SK-N-SH (cell line): ENCODE measurements at places on chromosomes 12 and 14. TPM values are rescaled to one million over a fixed set of nuclear protein-coding genes. Genes with fewer than 3 reads are reported as not detected.

TCL1A gene
- polyA plus RNA-seq: not detected in 2 replicates

SCN8A gene
- polyA plus RNA-seq: 7.1 and 9.7 TPM in 2 replicates

TAS2R20 gene
- 0.33 and 0.65 TPM in 2 replicates for polyA plus RNA-seq

NID2 gene
- polyA plus RNA-seq: 15.9 and 22.7 TPM in 2 replicates

ARID2 gene
- 5.9 and 8.0 TPM in 2 replicates for polyA plus RNA-seq

- no peak for DNase-seq
Observed at GRCh38 chr12:26921886-26922285, 15.9 kb downstream of the INTS13 start.

- no peak for DNase-seq
Observed at GRCh38 chr14:75144944-75145343, 18.1 kb upstream of the NEK9 start.

DNA sequence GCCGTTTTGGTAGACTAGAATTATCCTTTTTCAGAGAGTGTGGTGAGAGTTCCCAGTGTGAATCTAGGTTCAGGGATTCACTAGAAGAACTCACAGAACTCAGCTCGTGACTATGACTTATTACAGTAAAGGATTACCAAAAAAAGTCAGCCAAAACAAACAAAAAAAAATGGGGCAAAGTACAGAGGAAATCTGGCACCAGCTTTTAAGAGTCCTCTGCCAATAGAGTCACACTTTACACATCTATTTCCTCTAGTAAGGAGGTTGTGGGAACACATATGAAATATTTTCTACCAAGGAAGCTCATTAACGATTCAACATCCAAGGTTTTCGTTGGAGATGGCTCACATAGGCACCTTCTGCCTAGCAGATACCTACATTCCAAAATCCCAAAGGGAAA, 28.2 kb downstream of the TSPAN19 start:
- no peak for DNase-seq

GRCh38 chr12:89544022-89544421, 18.2 kb upstream of the POC1B start:
- no peak for DNase-seq

DNA sequence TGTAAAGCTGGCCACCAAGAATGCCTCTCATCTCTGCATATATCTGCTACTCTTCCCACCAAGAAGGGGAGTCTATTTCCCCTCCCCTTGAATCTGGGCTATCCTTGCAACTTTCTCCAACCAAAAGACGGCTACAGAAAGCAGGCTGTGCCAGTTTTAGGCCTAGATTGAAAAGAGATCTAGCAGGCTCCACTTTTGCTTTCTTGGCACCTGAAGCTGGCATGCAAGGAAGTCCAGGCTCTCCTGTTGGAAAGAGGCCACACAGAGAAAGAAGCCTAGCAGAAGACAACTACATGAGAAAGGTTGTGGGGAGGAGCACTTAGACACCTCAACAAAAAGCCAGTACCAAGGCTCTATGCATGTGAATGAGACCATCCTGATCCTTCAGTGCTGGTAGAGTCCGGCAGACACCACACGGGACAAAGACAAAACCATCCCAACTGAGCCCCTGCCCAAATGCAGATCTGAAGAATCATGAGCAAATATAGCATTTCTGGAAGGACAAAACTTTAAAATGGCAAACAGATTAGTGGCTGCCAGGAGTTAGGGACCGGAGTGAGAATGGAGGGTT, 68.0 kb downstream of the SPPL3 start:
- no peak for DNase-seq

DNA sequence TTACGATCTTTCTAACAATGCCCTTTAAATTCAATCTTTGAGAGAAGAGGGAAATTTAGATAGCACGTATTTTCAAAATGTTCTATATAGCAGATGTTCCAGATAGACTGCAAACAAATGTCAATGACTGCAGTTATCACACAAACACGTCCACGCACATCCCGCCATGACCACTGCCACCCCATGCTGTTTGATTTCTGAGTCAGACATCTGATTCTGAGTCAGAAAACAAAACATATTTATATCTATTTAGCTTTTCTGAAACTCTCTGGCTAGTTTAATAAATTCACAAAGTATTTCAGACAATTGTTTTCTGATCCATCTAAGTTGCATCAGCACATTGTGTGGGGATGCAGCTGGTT, 105.9 kb upstream of the BCAT1 start:
- no peak for DNase-seq

DNA sequence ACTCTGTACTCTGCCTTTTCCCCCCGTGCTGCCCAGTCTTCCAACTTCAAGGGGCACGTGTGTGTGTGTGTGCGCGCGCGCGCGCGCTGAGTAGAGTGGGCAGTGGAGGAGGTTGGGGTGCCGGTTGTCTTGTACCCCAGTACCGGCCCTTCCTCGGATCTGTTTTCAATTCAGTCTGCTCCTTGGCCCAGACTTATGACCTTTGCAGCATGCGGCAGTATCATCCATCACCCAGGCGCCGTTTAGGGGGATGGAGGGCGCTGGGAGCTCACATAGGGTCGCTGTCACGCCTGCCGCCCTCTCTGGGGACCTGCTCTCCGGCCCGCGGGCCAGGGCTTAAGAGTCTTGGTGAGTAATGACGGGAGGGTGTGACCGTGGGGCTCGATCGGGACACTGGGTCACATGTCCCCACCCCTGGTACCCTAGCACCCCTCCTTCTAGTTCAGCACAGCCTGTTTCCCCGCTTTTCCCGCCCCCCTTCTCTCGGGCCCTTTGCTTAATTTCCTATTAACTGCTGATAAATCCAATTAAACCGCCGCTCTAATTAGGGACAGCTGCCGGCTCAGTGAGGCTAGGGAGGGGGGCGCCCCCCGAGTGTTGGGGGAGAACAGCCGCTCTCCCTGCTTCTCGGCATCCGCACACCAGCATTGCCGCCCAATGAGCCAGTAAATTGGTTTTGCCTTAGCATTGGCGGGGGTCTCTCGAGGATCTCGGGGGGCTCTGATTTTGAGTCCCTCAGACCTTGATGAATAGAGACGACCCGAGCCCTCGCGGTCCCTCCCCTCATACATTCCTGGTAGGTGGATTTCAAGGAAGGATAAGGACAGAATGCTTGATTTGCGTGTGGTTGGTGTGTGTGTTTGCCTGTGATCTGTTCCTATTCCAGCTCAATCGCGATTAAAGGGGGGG, 9.3 kb downstream of the STAC3 start:
- peak; percentile 57 for DNase-seq

- DNase-seq: no peak
Observed at GRCh38 chr12:93176610-93177126, 201.1 kb upstream of the NUDT4 start.

DNA sequence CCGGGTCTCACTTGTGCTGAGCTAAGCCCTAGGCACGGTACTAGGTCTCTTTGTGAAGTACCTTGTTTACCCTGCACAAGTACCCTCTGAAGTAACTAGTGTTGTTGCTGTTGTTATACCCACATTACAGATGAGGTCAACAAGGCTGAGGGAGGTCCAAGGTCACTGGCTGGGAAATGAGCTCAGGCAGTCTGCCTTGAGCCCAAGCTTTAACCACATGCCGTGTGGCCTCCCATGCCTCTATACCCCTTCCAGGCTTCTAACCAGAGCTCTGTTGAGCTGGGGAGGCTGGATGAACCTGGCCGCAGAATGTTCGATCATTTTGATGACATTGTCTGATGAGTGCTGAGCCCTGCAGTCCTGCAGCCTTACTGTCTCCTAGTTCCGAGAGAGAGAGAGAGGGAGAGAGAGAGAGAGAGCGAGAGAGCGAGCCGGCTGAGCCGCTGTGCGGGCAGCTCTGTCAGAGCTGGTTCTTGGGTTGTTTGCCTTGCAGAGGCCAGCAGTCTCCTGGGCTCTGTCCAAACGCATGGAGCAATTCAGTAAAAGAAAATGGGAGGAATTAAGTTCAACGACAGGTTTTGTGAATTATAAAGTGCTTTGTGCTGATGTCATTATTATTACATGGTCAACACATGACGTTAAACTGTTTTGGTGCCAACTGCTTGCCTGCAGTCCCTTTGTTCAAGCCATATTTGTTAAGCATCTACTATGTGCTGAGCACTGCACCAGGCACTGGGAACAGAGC, 13.1 kb downstream of the JDP2 start:
- no peak for DNase-seq

GRCh38 chr12:129351481-129351880, 498.2 kb downstream of the GLT1D1 start:
- no peak for DNase-seq

- DNase-seq: peak; percentile 3
Observed at GRCh38 chr14:35963209-35963608, 137.1 kb downstream of the BRMS1L start.

DNA sequence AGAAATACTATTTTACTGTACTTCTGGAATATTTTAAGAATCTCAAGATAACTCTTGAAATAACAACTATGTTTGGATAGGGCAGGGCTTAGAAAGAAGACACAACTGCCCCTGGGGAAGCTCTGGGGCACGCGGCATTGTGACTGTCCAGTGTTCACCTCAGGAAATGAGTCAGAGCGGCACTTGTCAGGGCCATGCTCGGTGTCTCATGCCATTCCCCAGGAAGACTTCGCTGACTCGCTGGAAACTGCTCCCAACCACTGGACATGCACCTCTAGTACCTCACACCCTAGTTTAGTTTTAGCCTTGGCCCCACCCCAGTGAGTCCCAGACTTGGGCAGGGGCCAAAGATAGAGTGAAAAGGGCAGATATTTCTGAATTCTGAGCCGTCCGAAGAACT, 192.0 kb downstream of the TTC7B start:
- no peak for DNase-seq

DNA sequence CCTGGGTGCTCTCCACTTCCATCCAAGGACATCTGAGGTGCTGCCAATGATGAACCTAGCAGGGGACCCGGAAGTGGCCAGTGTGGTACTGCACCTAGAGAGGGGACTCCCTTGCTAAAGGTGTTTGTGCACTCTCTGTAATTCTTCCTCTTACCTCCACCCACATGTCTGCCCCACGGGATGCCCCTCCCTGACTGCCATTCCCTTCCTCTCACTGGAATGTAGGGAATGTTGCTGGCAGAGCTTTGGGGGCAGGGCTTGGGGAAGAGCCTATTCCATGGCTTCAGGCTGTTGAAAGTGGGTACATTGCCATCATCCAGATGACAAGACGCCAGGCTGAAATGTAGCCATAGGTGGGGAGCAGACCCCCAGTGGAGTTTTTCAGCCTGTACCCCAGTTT, 153.2 kb downstream of the SMOC1 start:
- DNase-seq: no peak

DNA sequence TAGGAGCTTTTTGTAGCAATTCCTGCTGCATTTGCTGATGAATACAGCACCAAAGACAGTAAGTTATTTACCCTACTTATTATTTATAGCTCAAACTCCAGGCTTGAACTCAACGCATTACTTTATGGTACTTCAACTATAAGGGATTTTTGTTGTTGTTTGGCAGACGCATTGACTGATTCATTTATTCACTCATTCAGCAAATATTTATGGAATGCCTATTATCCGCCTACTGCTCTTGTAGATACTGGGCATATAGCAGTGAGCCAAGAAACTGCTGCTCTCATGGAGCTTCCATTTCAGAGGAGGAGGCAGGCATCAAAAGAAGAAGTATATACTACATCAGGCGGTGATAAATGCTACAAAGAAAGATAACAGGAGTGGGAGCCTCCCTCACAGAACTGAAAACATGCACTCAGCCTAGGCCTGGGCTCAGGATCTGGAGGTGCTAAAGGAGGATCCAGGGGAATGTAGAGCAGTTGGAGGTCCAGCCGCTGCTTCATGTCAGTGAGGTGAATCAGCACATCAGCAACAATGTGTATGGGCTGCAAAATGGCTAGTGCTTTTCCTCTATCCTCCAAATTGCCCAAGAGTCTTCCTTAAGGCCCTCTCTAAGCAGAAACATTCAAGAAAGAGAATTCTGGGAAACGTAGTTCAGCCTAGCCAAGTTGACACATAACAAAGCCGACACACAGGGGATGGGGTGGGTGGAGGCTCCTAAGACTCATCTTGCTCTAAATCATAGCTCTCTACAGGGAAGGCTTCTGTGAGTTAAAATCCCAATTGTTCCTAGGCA, 157.5 kb downstream of the NRXN3 start:
- DNase-seq: no peak

GRCh38 chr12:65619018-65619417, 205.3 kb upstream of the HMGA2 start:
- no peak for DNase-seq

- no peak for DNase-seq
Observed at GRCh38 chr12:110262442-110263388, 18.3 kb upstream of the ATP2A2 start.

DNA sequence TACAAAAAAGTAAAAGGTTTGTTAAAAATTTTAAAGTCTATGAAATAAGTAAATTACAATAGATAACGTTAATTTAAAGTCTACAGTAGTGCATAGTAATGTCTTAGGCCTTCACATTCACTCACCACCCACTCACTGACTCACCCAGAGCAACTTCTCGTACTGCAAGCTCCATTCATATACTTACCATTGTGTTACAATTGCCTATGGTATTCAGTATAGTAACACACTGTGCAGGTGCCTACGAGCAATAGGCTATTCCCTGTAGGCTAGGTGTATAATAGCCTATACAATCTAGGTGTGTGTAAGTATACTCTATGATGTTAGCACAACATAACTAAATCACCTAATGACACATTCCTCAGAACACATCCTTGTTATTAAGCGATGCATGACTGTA, 435.3 kb upstream of the TMTC1 start:
- no peak for DNase-seq

- DNase-seq: peak; percentile 86
Observed at GRCh38 chr12:113245695-113246477, 24.6 kb downstream of the TPCN1 start.

DNA sequence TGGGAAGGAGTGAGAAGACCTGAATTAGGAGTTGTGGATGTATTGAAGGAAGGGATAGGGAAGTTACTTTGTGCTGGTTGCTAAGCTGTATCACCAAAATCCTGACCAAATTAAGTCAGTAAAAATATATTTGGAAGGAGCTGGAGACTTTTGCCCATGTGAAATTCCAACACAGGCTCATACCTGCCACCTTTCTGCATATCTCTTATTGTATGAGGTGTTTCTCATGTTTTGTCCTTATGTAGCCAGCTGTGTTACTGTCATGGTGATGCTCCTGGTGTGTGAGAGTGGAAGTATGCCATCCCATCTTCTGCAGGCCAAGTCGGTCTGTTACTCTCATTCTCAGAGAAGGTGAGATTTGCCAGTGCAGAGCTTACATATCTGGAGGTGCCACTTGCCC, 29.4 kb upstream of the RNU6-8 start:
- DNase-seq: no peak

GRCh38 chr12:70459786-70460185, 93.7 kb downstream of the KCNMB4 start:
- DNase-seq: no peak

DNA sequence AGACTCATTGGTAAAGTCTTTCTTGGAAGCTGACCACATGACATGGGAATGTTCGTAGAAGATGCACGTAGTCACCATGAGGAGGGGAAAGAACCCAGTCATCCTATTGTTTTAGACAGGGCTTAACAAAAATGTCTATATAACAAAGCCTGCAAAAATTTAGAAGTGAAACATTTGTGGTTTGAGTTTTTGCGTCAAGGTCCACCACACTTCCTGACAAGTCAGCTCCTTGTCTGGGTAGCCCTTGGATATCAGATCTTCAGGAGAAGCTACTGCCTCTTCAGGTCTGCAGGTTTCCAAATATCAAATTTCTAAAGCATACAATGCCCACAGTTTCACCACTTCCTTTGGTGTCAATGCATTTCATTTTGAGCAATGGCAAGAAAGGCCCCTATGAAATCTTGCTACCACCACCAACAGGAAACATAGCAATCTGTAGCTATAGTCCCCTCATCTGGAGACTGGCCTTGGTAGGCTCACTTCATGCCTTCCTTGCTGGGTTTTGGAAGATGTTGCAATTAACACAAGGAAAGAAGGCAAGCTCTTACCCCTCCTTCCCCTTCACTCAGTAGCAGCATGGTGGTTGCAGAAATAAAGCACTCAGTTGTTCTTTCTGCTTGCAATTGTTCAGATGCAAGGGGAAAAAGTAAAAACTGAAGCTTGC, 235.2 kb downstream of the PCNX1 start:
- no peak for DNase-seq
